ENCODE measurements at places on chromosomes 5 and 9. TPM values are rescaled to one million over a fixed set of nuclear protein-coding genes. Genes with fewer than 3 reads are reported as not detected.

DNA sequence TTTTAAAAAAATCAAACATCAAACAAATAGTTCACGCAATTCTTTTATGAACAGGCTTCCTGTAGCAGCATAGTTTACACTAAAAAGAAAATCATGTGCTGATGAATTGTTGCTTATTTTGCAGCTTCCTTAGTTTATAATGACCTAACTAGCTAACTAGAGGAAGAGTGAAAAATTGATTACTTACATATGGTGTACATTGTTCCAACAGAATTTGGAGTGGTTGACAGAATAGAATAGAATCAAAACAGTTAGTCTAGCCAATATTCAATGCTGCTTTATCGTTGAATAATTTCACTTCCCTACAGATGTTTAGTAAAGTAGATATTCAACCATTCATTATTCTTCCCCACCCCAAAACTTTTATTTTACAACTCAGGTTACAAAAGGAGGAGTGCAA, 4.2 kb downstream of the NMUR2 start:
- no peaks in the 10 kb centered on the region for H3K4me1 ChIP-seq
- H3K27ac ChIP-seq, result no peak overlapping the region
- no peaks in the 10 kb centered on the region for H3K36me3 ChIP-seq
- H3K27me3 ChIP-seq, result no peaks in the 10 kb centered on the region
- DNase-seq, result no peak

DNA sequence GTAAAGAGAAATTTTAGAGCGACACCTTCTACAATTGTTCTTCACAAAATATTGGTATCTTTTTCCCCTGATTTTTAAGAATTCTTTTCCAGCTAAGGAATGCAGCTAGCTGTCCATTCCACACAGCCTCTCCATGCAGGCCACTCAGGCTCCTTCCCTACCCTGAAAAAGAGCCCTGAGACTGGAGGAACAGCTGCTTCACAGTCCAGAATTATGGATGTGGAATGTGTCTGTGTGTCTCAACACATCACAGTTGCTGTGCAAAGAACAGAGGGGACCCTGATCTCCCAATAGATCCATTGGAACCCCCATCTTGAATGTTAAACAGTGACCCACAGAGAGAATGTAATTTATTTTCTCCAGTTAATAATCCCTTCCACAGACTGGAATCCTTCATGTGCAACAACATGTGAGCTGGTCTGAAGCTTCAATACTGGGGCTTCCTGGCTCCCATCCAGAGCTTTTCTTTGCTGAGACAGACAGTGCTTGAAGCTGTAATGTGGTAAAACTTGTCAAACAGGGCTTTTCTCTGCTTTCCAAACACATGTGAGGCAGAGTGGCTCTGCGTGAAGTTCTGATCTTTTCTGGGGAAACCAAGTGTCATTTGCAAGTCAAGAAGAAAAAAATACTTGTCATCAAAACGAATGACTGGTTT, 53.3 kb upstream of the SMC5 start:
- peaks cover 4% of the 10 kb centered on the region for H3K4me1 ChIP-seq
- no peaks in the 10 kb centered on the region for H3K27me3 ChIP-seq
- no peak for DNase-seq
- H3K27ac ChIP-seq, result no peak overlapping the region
- H3K36me3 ChIP-seq, result no peaks in the 10 kb centered on the region

DNA sequence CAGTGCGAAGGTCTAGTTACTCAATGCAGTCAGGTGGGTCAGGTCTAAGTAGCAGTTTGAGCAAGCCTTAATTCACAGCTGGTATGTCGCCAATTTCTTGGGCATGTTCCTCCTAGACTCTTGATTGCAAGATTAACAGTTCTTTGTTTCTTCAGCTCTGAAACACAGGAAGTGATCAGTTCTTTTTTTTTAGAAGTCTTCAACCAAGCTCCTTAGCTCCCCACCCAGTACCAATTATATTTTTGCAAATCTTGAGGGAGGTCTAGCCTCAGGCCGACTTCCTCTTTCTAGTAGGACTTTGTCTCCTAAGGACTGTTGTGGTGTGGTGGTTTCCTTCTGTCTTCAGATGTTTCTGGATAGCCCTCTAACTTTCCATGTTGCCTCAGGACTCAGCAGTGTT, 2054.2 kb downstream of the MAT2B start:
- no peaks in the 10 kb centered on the region for H3K27me3 ChIP-seq
- DNase-seq, result no peak
- no peaks in the 10 kb centered on the region for H3K36me3 ChIP-seq
- H3K27ac ChIP-seq, result no peak overlapping the region

DNA sequence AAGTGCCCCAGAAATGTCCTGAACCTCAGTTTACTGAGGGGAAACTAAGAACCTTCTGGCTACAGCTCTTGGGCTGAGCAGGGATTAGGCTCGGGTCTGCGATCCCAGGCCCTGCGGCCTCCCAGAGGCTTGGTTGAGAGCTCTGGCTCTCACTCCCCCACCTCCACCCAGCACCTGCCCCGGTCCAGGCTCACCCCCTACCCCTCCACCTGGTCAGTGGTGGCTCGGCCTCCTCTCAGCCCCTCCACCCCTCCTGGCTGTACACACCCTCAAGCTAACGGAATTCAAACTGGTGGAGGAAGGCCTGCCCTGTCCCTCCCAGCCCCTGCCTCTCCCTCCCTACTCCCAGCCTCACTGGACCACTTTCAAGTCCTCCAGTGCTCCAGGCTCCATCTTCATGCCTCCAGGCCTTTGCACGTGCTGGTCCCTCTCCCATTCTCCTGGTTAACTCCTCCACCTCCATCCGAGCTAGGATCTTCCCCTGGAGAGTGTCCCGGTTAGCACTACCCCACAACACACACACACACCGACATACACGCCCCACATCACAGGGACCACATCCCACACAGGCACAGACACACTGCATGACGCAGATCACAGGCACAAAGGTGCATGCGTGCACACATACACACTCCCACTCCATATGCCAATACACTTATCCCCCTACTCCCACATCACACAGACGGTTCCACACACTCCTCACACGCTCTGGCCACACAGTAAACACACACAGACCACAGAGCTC, 130.9 kb downstream of the C9orf50 start:
- H3K27ac ChIP-seq, result no peak overlapping the region
- peaks cover 14% of the 10 kb centered on the region for H3K4me1 ChIP-seq
- DNase-seq, result no peak
- H3K36me3 ChIP-seq, result no peaks in the 10 kb centered on the region

Gene PPIC
- total RNA-seq, result 9.0 TPM

Gene PCDHB14
- total RNA-seq, result 2.9 TPM

Gene MZB1
- not detected for total RNA-seq

DNA sequence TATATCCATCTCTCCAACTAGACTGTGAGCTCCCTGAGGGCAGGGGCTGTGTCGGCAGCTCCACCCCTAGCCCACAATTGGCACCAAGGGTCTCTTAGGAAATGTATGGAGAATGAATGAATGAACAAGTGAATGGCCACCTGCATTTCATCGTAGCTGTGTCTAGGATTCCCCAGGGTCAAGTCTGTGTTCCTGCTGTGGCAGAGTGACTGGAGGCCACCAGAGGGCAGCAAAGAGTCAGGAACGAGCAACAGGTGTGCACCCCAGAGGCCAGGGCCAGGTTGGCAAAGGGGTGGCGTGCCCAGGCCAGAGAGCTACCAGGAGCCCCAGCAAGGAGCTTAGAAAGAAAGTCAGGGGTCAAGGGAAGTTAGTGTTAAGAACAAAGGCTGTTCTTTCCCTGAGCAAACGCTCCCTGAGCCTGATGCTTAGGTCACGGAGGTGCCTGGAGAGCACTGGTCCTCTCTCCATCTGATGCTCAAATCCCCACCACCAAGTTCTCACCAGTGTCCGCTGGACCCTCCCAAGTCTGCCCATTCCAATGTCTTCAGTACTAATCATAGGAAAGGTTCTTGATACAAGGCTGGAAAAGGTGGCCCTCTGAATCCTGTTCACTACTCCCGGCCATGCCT, 160.7 kb downstream of the PAX5 start:
- DNase-seq, result peak; percentile 89
- H3K4me1 ChIP-seq, result no peaks in the 10 kb centered on the region
- no peak overlapping the region for H3K27ac ChIP-seq
- no peak overlapping the region for H3K4me3 ChIP-seq
- H3K27me3 ChIP-seq, result no peaks in the 10 kb centered on the region

Gene HTR1A
- total RNA-seq, result 3.8 TPM

DNA sequence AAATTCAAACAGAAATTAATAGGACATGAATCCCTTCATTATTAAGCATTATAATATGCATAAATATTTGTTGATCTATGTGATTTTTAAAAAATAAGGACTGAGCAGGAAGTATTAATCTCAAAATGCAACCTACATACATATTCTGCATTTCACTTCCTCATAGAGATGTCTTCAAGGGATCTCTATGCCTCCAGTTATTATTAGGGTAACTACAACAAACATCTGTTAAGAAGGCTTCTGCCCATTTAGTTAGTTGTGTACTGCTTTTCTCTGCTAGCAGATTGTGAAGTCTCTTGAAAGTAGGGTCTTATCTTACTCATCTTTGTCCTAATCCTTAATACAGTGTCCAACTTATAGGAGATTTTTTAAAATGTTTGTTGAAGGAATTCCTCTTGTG, 414.1 kb downstream of the ACTL7B start:
- H3K4me3 ChIP-seq, result no peak overlapping the region
- no peak overlapping the region for H3K27ac ChIP-seq
- H3K36me3 ChIP-seq, result no peaks in the 10 kb centered on the region
- no peaks in the 10 kb centered on the region for H3K4me1 ChIP-seq
- no peaks in the 10 kb centered on the region for H3K27me3 ChIP-seq

Gene OTULIN
- total RNA-seq, result 30.5 TPM

DNA sequence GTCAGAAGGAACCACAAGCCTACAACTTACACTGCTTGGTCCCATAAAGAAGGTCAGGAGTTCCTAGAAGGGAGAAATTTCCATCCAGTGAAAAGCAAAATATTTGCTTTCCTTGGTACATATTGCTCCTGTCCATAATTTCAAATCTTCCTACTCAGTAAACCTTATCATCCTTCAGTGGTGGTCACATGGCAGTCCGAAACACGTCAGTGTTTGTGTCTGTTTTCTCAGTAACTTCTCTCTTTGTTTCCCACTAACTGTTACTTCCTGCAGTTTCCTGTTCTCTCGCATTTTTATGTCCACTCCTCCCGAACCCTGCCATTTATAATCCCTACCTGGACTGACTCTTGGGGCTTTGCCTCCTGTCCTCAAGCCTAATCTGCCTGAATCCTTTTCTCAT, 129.1 kb downstream of the FANCC start:
- no peaks in the 10 kb centered on the region for H3K27me3 ChIP-seq
- DNase-seq, result no peak
- H3K4me1 ChIP-seq, result peaks cover 2% of the 10 kb centered on the region
- no peak overlapping the region for H3K4me3 ChIP-seq

GRCh38 chr5:3225201-3225960, 370.3 kb upstream of the IRX1 start:
- H3K4me3 ChIP-seq, result no peak overlapping the region
- H3K4me1 ChIP-seq, result peaks cover 4% of the 10 kb centered on the region
- no peaks in the 10 kb centered on the region for H3K36me3 ChIP-seq
- no peak overlapping the region for H3K27ac ChIP-seq

GRCh38 chr9:113603773-113604172, 140.2 kb downstream of the RGS3 start:
- no peak overlapping the region for H3K4me3 ChIP-seq
- DNase-seq, result no peak
- H3K36me3 ChIP-seq, result no peaks in the 10 kb centered on the region

DNA sequence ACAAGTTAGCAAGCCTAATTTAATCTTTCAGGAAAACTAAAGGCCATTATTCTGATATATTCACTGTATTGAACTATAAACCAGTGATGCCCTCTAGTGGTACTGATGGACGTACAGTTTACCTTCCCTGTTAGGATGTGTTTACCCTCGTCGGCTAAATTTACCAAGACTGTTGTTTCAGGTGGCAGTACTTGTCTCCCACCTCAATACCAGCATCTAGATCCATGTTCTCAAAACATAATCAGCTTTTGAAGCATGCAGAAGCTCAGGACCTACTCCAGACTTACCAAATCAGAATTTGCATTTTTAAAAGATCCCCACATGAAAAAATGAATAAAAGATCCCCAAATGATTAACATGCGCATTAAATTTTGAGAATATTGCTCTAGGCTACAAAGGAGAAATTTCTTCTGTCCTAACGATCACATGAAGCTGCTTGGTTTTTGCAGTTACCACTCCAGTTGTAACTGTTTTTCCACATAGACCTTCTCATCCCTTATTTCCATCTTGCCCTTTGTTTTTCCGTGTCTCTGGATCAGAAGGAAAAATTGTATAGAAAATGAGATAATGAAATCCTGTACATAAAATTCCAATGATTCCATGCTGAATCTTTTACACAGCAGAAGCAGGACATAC, 3.2 kb upstream of the BAAT start:
- H3K27ac ChIP-seq, result no peak overlapping the region
- H3K4me1 ChIP-seq, result no peaks in the 10 kb centered on the region
- H3K27me3 ChIP-seq, result no peaks in the 10 kb centered on the region
- no peaks in the 10 kb centered on the region for H3K36me3 ChIP-seq
- H3K4me3 ChIP-seq, result no peak overlapping the region

Gene GPR151
- not detected for total RNA-seq

DNA sequence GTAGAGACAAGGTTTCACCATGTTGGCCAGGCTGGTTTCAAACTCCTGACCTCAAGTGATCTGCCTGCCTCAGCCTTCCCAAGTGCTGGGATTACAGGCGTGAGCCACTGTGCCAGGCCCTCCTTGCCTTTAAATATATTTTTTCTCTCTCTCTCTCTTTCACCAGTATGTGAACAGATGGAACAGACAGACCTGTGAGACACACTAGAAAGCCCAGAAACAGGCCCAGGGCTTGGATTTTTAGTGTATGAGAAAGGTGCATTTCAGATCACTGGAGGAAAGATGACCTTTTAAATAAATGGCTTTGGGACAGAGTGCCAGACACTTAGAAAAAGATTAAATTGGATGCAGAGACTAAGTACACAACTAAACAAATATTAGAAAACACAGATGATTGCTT, 3.1 kb downstream of the RASGEF1C start:
- DNase-seq, result no peak
- no peak overlapping the region for H3K4me3 ChIP-seq
- peaks cover 25% of the 10 kb centered on the region for H3K27me3 ChIP-seq
- no peaks in the 10 kb centered on the region for H3K36me3 ChIP-seq
- peaks cover 5% of the 10 kb centered on the region for H3K4me1 ChIP-seq
- H3K27ac ChIP-seq, result no peak overlapping the region

Gene MARCOL
- total RNA-seq, result not detected

DNA sequence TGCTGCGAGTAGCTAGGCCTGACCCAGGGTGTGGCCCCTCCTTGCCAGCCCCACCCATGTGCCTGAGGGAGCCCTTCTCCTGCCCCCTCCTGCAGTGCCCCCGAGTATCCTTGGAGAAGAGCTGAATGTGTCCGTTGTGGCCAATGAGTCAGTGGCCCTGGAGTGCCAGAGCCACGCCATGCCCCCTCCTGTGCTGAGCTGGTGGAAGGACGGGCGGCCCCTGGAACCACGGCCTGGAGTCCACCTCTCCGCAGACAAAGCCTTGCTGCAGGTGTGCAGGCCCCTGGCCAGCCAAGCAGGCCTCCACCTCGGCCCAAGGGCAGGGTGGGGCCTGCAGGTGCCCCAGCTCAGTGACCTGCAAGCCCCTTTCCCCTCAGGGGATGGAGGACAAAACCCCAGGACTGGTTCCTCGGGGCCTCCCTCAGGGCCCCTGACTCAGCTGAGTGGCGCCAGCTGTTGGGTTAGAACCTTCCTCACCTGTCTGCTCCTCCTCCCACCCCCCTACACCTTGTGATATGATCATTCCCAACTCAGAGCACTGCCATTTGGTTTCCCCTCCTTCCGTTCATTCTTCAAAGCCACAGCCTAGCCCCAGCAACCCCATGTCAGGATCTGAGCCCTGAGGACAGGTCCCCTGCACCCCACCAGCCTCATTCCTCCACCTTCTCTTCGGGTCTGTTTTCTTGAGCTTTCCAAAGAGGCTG, 80.0 kb upstream of the ASS1 start:
- no peaks in the 10 kb centered on the region for H3K36me3 ChIP-seq
- no peak overlapping the region for H3K4me3 ChIP-seq
- H3K4me1 ChIP-seq, result no peaks in the 10 kb centered on the region
- H3K27ac ChIP-seq, result no peak overlapping the region
- H3K27me3 ChIP-seq, result no peaks in the 10 kb centered on the region
- DNase-seq, result no peak

Measured in H1 (cell line).